MCF 10A (cell line): ENCODE measurements at places on chromosomes 1 and 21.

DNA sequence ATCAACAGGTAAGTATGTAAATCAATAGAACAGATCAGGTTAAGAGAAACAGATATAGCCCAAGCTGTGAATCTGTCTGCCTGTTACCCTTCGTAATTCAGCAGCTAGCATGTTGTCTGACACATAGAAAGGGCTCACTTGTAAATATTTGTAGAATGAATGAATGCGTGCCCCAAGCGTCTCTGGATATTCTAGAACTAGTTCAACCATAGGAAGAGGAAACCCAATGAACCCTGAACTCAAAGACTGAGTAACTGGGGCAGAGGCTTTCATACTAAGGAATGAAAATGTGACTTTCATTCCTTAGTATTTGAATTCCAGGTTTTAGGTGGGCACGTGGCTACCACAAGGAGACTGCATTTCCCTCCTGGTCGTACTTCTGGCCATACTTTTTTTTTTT, 60.1 kb upstream of the SMYD2 start:
- no peak for DNase-seq

- peak; percentile 51 for DNase-seq
These were observed 49.9 kb downstream of the SUCO start for GRCh38 chr1:172582889-172583288.

DNA sequence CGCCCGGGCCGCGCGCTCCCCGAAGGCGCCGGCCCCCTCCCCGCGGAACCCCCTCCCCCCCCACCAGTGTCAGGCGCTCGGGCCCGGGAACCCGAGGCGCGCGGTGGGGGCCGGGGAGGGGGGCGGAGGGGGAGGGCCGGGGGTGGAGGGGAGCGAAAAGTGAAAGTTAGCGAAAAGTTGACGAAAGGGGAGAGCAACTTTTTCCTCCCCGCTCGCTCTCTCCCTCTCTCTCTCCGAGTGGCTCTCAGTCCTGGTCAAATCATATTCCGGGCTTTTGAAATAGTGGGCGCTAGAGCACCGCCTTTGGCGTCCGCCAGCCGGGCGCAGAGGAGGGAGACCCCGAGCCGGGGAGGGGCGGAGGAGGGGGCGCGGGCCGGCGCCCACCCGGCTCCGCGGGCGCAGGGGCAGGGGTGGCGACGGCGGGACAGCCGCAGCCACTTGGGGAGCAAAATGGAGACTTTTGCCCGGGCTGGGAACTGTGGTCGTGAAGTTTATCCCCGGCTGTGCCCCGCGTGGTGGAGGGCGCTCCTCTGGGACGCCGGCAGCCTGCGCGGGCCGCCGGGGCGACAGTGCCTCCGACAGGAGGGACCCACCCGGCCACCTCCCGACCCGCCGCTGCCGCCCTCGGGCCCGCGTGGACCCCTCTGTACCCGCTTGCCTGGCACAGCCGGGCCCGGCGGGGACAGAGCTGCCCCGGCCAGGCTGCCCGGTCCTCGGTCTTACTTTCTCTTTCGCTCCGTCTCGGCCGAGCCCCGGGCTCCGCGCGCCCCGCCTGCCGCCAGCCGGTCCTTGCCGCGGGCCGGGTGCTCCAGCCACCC, 697 bp downstream of the PRDM16 start:
- DNase-seq = no peak

DNA sequence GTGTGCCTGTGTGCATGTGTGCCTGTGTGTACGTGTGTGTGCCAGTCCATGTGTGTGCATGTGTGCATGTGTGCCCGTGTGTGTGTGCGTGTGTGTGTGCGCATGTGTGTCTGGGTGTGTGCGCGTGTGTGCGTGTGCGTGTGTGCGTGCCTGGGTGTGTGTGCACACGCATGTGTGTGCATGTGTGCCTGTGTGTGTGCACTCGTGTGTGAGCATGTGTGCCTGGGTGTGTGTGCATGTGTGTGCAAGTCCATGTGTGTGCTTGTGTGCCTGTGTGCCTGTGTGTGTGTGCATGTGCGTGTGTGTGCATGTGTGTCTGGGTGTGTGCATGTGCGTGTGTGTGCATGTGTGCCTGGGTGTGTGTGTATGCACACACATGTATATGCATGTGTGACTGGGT, 28.7 kb upstream of the COL6A2 start:
- DNase-seq = no peak

- peak; percentile 72 for DNase-seq
These were observed 34.7 kb downstream of the LRP8 start for GRCh38 chr1:53293123-53293522.

DNA sequence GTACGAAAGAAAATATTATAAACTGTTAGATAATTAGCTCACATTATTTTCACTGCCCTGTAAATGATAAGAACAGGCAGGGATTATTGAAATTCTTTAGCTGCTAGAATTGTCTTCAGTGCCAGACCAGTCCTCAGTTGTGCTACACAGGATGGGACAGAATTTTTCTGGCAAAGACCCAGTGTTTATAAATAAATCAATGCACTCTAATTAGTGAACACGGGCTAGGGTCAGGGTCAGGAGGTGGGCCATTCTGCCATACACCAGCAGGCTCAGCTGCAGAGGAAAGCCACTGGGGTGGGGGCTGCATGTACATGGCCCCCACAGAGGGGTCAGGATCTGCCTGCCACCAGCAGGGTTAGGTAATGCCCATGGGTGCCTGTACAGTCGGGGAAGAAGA, 6.4 kb downstream of the BCAR3 start:
- DNase-seq = no peak

- no peak for DNase-seq
These were observed 172.4 kb downstream of the NEGR1 start for GRCh38 chr1:72109916-72110315.

DNA sequence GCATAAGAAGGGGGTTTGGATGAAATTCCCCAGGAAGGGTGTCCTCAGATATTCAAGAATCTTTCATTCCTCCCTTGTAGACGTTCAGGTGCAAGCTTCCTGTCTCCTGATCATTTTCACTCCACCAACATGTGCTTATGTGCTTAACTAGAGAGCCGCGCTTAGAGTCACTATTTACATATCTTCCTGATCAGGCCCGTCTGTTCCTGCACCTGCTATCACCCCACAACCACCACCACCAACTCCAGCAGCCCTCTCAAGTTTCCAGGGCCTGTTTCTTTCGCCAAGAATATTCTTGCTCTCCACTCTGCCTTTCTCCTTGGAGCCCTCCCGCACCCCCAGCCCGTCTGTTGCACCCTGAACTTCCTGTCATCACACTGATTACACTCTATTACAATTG, 113.4 kb downstream of the SPSB1 start:
- no peak for DNase-seq

DNA sequence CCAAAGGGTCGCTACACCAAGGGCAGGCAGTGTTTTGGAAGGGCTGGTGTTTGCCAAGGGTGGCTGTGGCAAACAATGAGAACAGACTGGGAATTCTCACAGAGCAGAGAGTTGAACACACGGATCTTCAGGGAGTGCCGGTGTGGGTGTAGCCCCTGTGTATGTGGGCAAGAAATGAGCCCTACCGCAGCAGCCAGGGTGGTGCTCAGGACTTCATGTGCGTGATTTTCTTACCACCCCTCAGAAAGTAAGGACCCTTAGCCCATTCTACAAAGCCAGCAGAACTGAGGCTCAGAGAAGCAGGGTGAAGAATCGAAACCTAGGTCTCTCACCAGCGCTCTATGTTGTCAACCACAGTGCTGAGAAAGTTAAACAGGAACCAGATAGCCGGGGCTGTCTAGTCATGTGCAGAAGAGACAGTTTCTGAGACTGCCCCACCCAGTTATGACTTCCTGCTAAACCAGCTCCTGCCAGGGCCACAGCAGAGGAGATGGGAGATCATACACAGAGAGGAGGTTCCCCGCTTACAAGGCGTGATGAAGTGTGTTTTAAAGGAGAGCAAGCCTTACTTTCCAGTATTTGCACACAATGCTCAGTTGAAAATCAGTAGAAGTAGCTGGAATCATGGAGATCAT, 21.9 kb upstream of the MORC3 start:
- peak; percentile 22 for DNase-seq

DNA sequence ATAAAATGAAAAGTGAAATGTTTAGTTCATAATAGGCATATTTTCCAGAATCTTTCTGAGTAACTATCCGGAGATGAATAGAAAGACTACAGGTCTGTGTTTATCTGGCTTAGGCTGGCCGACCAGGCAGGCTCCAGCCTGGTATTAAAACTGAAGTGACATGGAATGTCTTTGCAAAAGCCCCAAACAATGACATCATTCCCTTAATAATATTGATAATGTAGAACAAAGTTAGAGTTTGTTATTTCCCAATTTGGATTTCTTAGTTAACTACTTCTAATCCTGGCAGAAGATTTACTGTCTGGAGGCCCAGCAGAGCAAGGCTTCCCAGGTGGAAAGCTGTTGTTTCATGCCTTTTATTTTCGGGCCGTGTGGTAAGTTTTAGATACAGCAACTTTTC, 207.7 kb downstream of the GREM2 start:
- no peak for DNase-seq

DNA sequence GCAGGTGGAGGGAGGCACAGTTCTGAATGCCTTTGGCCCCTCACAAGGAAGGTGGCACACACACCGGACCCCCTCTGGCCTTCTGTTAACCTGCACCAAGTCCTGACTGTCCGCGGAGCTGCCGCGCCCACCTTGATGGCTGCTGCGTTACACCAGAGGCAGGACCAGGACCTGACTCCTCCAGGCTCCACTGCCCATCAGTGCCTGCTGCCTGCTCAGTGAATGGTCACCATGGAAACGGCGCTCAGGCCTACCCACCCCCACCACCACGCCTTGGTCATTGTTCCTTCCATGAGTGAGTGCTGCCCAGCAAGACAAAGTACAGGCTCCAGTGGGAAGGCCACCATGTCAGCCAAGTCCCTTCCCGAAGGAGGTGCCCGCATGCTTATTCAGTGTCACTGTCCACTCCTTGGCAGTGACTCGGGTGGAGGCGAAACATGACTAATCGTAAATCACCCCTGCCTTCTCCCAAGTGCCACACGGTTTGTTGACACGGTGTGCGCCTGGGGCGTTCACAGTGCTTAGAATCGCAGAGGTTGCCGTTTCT, 57.3 kb downstream of the SLC37A1 start:
- no peak for DNase-seq

DNA sequence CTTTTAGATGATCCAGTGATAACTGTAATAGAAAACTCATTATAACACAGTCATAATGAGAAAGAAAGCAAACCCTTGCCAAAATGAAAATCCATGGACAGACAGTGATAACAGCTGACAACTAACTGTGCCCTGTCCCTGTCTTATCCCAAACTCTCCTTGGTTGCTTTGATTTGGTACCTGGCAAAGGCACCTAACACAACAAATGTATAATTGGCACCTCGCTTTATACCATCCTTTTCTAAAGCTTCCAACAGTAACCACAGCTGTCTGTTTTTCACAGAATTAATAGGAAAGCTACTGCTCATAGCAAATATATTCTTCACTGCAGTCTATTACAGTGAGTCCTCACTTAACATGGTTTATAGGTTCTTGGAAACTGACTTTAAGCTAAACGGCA, 118.4 kb upstream of the KRTAP19-8 start:
- DNase-seq = no peak

DNA sequence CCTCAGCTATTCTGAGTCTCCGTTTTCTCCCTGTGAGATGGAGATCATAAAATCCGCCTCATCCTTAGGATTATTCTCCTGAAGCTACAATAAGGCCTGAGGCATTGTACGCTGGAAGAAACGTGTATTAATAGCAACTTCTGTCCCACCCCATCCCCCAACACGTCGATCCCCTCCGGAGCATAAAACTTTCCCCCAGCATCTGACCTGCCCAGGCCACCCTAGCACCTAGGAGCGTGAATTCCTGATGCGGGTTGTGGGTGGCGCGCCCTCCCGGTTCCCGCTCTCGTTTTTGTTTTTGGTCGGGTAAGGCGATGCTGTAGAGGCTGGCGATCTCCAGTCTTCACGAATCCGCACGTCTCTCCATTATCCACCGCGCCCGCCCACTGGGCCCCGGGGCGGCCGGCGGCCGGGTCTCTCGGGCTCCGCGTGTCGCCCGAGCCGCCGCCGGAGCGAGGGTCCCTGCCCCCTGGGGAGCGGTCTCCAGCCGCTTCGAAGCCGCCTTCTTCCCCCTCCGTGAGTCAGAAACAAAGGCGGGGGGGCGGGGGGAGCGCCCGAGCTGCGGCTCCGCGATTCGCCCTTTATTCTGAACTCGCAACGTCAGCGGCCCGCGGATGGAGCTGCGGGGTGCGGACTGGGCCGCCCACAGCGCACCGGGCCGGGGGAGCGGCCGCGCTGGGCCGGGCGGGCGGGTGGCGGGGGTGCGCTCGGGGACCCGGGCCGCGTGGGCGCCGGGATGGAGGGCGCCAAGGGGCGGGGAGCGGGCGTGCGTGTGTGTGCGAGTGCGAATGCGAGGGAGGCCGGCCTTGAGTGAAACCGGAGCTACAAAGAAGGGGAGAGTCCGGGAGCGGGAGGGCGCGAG, at the start of gene PLEKHO1:
Gene PLEKHO1 (plus strand): TSS at position 646 of the 862 bp plus-strand sequence. CDS start 342 bp downstream, outside the sequence.
- peak; percentile 79 for DNase-seq

DNA sequence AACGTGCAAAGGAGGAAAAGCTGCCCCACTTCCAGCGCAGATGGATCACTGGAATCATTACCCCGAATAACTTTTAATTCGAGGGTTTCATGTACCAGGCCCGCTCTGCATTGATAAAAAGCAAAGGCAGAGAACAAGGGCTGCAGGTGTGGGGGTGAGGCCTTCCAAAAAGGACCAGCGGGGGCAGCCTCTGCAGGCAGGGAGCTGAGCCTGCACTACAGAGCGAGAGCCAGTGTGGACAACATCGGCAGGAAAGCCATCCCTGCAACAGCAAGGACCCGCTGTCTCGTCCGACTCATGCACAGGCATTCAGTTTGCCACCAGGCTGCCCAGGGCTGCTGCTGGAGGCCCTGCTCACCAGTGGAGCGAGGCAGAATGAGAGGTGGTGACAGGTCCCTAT, 27.1 kb upstream of the AJAP1 start:
- DNase-seq = no peak

- no peak for DNase-seq
These were observed 452.4 kb downstream of the PTPRU start for GRCh38 chr1:29688471-29689365.

GRCh38 chr1:145720556-145720877, 1.2 kb downstream of the CD160 start:
- peak; percentile 53 for DNase-seq
